ENCODE measurements at places on chromosomes 2 and 18.
A peak's percentile ranks its signal among the peaks of the same experiment; 100 is the strongest.

DNA sequence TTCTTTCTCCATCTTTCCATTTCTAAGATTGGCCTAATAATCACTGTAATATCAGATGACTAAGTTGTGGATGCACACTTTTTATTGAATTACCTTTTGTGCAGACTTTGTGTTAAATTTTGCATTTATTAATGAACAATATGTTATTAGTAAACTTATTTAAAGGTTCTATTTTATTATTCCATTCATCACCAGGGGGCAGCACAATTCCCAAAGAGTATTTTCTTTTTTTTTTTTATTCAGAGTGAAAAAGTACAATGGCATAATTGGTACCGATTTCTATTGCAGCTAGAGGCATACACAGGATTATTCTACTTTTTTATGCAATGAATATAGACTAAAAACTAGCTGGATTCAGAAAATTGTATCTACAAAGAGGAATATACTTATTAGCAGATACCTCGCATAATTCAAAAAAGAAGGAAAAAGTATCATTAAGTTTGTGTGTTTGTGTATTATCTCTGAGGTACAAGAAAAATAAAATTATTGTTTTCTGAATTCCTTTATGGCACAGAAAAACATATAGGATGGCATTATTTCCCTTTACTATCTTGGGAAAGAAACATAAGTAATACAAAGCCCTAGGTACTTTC, 390.6 kb downstream of the ERBB4 start:
- no peak for DNase-seq

- no peak for DNase-seq
Measured at GRCh38 chr2:9991829-9992273, 40.4 kb downstream of the GRHL1 start.

DNA sequence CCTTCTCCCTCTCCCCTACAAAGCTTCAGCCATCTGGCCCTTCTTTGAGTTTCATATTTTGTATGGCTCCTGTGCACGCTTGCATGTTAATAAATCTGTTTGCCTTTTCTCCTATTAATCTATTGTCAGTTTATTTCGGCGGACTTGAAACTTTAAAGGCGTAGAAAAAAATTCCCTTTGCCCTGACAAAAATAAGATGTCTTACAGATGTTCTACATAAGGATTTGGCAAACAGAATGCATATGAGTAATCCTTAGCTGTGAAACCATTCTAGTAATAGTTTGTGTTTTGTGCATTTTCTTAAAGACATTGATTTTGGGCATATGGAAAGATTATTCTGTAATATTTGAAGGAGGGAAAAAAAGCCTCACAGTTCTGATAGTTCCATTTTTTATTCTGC, 15.0 kb upstream of the BMPR2 start:
- no peak for DNase-seq

DNA sequence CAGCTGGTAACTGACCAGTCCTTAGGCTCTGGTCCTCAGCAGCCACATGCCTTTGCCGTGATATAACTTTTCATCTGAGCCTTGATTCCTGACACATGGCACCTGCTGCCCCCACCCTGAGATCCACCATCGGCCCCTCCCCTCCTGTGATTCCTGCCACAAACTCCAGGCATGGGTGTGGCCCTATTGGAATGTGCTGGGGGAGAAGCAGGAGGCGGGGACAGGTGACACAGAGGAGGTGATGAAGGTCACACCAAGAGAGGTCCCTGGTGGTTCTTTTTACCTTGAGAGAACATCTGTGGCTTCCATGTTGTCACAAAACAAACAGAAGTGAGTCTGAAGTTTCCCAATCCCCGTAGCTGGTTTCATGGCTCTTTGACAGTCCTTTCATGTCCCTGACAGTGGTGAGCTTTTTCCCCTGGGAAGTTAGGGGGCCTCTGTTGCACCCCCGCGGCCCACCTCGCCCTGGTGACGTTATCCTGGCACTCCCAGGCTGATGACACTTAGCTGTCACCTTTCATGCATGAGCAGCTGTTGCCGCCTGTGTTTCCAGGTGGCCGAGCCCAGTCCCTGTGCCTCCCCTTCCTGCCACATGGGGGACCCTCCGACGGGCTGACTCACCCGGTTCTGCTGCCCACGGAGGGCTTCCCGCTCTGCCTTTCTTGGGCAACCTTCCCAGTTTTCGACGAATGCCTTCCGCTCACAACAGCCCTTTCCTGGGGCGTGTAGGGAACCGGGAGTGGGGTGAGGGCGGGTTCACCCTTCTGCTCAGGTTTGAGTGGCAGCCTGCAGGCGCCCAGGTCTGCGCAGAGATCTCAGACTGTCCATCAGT, 66.3 kb upstream of the GLI2 start:
- DNase-seq = no peak

DNA sequence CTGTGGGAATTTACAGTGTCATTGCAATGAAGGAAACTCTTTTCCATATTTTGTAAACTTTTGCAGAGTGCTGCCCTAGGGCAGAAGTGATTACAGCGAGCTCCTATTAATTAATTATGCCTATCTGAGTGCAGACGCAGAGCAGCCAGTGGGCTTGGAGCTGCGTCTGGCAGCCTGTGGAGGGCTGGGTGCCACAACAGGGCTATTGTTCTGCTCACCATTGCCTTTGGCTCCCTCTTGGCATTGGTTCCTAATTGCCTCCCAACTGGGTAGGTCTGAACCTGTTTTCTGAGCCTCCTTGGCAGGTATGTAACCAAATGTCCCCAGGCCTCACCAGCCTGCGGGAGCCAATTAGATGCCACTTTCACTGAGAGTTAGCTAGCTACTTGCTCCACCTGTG, 25.6 kb upstream of the ITGB6 start:
- DNase-seq = peak; percentile 78

- no peak for DNase-seq
Measured at GRCh38 chr2:61288070-61288841, 126.3 kb downstream of the C2orf74 start.

DNA sequence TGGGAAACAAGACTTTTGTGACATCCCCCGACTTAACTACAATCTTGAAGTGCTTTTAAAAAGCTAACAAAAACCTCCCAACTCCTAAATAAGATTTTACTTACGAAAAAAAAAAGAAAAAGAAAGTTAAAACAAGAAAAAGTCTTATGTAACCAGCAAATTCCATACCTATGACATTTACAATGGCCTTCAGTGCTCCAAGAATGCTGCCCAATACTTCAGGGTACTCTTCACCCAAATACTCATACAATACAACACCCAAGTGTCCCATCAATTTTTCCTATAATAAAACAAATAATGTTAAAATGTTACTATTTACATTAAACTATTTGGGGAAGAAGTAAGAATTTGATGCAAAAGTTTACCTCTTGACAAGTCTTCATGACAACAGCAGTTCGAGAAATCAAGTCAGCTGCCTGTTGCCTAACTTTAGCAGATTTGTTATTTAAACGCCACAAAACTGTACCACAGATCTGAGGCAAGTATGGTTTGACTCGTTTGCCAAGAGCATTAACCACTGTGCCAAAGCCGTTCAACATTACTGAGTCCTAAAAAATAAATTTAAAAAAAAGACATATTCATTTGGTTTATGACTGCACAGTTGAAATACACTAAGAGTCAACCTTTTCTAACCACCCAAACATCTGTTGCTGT, 34.8 kb downstream of the SF3B1 start:
- no peak for DNase-seq

DNA sequence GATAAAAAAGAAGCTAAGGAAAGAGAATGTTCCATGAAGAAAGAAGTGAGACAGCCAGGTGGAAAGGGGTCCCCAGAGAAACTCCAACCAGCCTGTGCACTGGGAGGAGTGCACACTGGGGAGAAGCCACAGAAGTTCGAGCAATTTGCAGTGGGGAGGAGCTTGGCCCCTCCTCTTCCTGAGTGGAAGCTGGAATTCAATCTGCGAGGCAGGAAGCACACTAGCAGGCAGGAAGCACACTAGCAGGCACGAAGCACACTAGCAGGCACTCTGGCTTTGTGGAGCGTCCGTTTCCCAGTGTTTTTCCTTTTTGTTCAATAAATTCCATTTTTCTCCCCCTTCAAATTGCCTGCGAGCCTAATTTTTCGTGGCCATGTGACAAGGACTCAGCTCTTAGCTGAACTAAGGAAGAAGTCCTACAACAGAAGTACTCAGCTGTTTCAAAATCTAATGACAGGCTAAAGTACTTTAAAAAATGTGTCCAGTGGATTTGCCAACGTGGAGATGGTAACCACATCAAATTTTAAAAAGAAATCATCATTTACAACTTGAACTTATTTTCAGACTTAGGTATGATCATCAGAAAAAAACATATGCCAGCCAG, 21.4 kb upstream of the SPIRE1 start:
- no peak for DNase-seq

- DNase-seq = no peak
Measured at GRCh38 chr2:95401480-95401879, 1.0 kb upstream of the FAHD2A start.

DNA sequence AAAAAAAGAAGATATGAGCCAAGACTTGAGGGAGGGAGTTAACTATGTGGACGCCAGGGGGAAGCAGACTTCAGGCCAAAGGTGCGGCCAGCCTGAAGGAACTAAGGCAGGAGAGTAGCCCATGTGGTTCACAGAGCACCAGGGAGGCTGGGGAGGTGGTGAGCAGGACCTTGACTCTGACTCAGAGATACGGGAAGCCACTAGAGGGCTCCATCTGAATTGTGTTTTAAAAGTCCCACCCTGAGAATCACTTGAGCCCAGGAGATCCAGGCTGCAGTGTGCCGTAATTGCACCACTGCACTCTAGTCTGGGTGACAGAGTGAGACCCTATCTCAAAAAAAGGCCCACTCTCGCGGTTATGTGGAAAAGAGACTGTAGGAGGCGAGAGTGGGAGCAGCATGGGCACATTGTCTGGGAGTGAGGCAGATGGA, 12.3 kb downstream of the CEP192 start:
- peak; percentile 23 for DNase-seq

DNA sequence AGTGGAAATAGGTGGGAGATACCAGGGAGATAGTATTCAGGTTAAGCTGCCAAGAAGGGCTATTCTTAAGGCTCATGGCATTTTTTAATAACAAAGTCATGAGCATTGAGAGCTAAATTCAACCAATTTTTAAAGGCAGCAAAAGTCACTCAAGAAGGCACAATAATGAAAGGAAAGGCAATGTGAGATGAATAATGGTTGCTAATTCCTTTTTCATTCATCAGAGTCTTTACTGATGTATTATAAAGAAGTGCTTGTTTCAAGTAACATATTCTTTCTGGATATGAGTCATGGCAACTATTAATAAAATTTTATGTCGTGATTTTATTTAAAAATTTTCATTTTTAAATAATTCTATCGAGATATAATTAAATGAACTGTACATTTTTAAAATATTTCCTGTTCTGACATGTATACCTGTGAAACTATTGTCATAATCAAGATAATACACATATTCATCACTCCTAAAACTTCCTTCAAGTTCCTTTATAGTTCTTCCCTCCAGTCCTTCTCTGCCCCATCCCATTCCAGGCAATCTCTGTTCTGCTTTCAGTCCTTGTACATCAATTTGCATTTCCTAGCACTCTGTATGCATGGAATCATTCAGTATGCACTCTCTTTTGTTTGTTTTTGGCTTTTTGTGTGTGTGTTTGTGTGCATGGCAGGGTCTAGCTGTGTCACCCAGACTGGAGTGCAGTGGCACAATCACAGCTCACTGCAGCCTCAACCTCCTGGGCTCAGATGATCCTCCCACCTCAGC, 40.8 kb downstream of the VWC2L start:
- DNase-seq = no peak

GRCh38 chr2:21019678-21020021, 24.2 kb downstream of the APOB start:
- DNase-seq = no peak

DNA sequence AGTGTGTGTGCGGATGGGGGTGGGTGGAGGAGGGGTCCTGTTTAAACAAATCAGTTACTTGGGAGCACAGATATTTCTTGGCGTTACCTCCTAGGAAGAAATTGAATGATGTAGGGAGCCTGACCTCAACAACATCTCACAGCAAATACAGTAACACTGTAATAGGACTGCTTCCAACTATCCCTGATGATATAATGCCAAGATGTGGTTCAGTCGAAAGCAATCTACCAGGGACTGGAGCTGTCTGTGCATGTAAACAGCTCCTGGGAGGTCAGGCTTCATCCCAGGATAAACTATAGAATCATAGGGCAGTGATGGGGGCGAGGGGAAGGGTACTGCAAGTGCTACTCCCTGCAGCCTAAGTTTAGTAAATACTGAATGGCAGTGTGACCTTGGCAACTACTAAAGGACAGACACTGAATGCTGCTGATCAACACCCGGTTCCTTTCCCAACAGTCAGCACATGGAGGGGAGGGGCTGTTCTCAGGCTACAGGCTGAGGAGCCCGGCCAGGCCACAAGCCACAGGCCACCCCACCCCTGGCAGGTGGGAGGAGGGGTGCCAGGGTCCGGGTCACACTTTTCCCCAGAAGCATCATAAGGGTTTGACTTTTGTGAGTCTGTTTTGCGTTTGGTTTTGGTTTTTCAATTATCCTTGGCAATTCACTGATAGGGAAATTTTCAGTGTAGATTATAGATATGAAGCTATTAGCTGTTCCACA, 85.3 kb upstream of the ZNF397 start:
- no peak for DNase-seq

GRCh38 chr2:169036736-169037440, 5.8 kb upstream of the ABCB11 start:
- DNase-seq = no peak

- DNase-seq = no peak
Measured at GRCh38 chr2:9740382-9741073, 102.7 kb upstream of the TAF1B start.

DNA sequence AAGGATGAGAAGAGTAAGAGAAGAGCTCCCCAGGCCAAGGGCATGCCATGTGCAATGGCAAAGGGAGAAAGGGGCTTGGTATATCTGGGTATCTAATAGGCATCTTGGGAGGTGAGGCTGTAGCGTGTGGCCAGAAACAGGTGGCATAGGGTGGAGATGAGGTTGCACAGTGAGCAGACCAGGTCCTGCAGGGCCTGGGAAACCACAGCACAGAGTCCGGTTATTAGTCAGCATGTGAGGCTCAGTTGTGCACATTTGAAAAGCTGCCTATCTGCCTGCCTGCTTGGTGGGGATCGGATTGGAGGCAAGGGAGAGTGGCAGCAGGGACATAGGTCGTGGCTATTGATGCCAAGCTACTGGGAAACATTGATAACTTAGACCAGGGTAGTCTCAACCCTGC, 190.6 kb downstream of the TPGS2 start:
- no peak for DNase-seq

DNA sequence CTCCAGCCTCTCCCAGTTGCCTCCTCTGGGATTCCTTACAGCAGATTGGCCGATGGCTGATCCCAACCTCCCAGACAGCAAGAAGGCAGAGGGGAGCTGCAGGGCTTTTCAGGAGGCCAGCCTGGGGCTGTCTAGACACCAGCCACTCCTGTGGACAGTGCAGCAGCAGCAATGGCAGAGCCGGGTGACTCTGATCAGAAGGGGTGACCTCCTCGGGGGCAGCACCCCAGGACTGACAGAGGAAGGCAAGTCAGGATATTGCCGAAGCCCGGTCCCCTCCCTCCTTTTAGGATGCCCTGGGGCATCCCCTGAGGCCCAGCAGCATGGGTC, 84.5 kb downstream of the INHBB start:
- DNase-seq = no peak

DNA sequence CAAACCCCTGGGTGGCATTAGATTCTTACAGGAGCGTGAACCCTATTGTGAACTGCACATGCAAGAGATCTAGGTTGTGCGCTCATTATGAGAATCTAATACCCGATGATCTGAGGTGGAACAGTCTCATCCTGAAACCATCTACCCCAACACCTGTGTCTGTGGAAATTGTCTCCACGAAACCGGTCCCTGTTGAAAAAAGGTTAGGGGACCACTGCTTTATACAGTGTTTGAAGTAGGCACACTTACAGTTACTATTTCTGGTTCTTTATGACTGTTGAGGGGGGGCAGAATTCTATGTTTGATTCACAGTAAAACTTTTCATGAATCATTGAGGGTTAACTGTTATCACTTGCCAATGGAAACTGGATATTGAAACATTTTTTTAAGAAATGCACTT, 72.0 kb downstream of the RIF1 start:
- no peak for DNase-seq

Data from prostate gland (tissue), 2 donors.